ENCODE measurements at places on chromosomes 11 and 22. TPM values are rescaled to one million over a fixed set of nuclear protein-coding genes. Genes with fewer than 3 reads are reported as not detected.

The CCS gene
- 41.6 TPM for total RNA-seq

The PDE2A gene
- total RNA-seq: 1.3 TPM

The GPR152 gene
- not detected for total RNA-seq

The FADS1 gene
- 140 TPM for total RNA-seq

The AQP11 gene
- total RNA-seq: 8.9 TPM

The NUMA1 gene
- total RNA-seq: 150 TPM
